ENCODE measurements at places on chromosomes 1 and 21. TPM values are rescaled to one million over a fixed set of nuclear protein-coding genes. Genes with fewer than 3 reads are reported as not detected.

LAPTM5 gene
- 0.25 TPM for total RNA-seq

PCAT6 gene
- 3.5 TPM for total RNA-seq

PRDM15 gene
- total RNA-seq = 3.2 TPM

VTCN1 gene
- total RNA-seq = 0.08 TPM

HDAC1 gene
- 52.5 TPM for total RNA-seq

LRRC3 gene
- 2.0 TPM for total RNA-seq

OPTC gene
- total RNA-seq = not detected

TFF2 gene
- not detected for total RNA-seq

OMA1 gene
- 4.5 TPM for total RNA-seq

GPR37L1 gene
- 0.10 TPM for total RNA-seq

CD1D gene
- total RNA-seq = not detected

CELA2B gene
- total RNA-seq = not detected

SH2D1B gene
- 0.10 TPM for total RNA-seq

PTBP2 gene
- total RNA-seq = 6.6 TPM

TCHHL1 gene
- not detected for total RNA-seq

C1orf115 gene
- total RNA-seq = 5.9 TPM

NEGR1 gene
- total RNA-seq = not detected

ZMYND12 gene
- total RNA-seq = 0.63 TPM

BRDT gene
- not detected for total RNA-seq

OSCP1 gene
- total RNA-seq = 7.4 TPM

SLC44A3 gene
- total RNA-seq = 1.6 TPM

KTI12 gene
- total RNA-seq = 17.4 TPM

DHCR24 gene
- total RNA-seq = 49.9 TPM

C1QC gene
- not detected for total RNA-seq

TCHH gene
- total RNA-seq = 0.25 TPM

LCK gene
- 0.06 TPM for total RNA-seq

PLA2G2A gene
- not detected for total RNA-seq

CASQ2 gene
- not detected for total RNA-seq

TDRKH gene
- 5.1 TPM for total RNA-seq

HMGB4 gene
- total RNA-seq = not detected

GPR25 gene
- total RNA-seq = not detected

SLC45A1 gene
- total RNA-seq = 11.3 TPM

AKNAD1 gene
- 1.8 TPM for total RNA-seq

NBPF20 gene
- total RNA-seq = 2.8 TPM

LORICRIN gene
- not detected for total RNA-seq

Data from A549 treated with AZD2906 at 1 μM for 4 hours (cell line).